ENCODE measurements at places on chromosomes 2 and 18. TPM values are rescaled to one million over a fixed set of nuclear protein-coding genes. Genes with fewer than 3 reads are reported as not detected.
A peak's percentile ranks its signal among the peaks of the same experiment; 100 is the strongest.

WNT10A gene
- total RNA-seq: not detected

C2orf74 gene
- total RNA-seq: 59.8 TPM

ASB3 gene
- total RNA-seq: 13.3 TPM

SKOR2 gene
- total RNA-seq: not detected

CIB4 gene
- not detected for total RNA-seq

IL36RN gene
- total RNA-seq: not detected

GALNT14 gene
- total RNA-seq: 6.3 TPM

MAP2 gene
- 0.43 TPM for total RNA-seq

SOWAHC gene
- total RNA-seq: 15.2 TPM

CNDP1 gene
- not detected for total RNA-seq

UGT1A6 gene
- 0.20 TPM for total RNA-seq

- DNase-seq: peak; percentile 25
Measured at GRCh38 chr2:207253666-207254345, 88.1 kb upstream of the KLF7 start.

- DNase-seq: no peak
Measured at GRCh38 chr18:7190547-7191156, 40.2 kb upstream of the LRRC30 start.

DNA sequence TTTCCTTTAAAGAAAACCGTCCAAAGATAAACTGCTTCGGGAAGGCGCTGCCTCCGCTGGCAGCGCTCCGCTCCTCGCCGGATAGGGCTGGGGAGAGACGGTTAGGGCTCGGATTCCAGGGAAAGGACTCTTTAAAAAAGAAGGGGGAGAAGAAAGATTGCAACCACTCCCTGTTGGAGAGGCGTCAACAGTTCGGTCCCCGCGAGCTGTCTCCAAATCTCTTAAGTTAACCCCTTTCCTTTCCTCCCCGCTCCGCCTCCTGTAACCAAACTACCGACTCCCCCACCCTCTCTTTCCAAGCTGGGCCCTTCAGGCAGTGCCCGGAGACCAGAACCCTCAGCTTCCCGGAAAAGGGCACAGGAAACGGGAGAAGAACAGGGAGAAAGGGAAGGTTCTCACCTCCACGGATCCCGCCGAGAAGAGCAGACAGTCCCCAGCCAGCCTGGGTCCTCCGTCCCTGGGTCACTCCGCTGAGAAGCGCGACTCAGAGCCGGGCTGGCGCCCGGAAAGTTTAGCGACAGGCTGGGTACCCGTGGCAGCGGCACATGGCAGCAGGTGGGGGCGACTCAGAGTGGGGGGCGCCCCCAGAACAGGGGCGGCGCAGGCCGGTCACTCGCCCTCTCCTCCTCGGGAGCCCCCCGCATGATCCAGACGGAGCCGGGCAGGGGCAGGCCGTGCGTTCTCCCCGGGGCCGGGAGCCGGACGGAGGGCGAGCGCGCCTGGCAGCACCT lies 675 bp downstream of the FZD5 start:
- peak; percentile 47 for DNase-seq

DNA sequence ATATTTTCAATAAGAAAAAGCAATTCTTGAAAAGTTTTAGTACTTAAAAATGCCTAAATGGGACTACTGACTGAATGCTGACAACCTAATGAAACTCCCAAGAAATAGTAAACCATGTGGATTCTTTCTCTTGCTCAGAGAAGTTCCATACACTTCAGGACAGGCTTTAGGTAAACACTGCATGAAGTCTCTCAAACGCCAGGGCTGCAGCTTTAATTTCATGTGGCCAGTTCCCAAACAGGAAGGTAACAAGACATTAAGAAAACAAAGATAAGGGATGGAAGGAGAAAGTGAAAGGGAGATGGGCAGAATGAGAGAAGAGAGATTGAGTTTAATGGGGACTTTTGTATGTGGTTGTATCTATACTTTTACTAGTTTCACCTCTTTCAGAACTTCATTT lies 734.7 kb upstream of the PKDCC start:
- no peak for DNase-seq

GRCh38 chr2:30421026-30421603 lies 25.9 kb upstream of the LCLAT1 start:
- no peak for DNase-seq

DNA sequence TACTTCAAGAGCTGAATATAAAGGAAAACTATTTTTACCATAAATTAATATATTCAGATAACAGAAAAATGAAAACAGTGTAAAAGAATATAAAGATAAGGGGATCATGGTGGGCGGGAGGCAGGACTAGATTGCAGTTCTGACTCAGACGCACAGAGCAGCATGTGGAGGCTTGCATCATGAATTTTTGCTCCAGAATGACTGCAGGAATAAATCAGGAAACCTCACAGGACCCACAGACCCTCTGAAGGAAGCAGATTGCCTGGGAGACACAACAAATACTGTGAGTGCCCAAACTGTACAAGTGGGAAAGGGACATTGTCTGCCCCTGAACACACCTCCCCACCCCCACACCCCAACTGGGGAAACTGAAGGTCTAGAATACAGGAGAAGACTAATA lies 19.2 kb upstream of the SIGLEC15 start:
- no peak for DNase-seq

GRCh38 chr2:232038881-232039485 lies 77.5 kb downstream of the DIS3L2 start:
- no peak for DNase-seq

- no peak for DNase-seq
Measured at GRCh38 chr2:241869087-241869961, at the start of gene RTP5. RTP5 (plus strand) TSS chr2:241869729; CDS start chr2:241869757, 28 bp downstream.

DNA sequence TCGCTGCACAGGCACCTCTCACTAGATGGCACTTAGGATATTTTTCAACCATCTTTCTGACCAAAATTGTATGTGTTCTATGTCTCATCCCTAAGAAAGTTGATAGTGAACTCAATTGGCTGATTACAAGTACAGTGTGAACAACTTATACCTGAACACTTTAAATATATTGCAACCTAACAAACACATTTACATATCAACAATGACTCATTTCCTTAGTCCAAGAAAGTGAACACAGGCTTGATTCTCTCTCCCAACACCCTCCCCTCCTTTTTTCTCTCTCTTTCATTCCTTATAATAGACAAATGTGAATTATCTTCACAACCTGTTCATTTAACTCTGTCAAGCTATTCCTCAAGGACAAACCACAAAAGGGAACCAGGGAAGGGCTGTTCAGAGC lies 192.0 kb downstream of the SLC8A1 start:
- no peak for DNase-seq

DNA sequence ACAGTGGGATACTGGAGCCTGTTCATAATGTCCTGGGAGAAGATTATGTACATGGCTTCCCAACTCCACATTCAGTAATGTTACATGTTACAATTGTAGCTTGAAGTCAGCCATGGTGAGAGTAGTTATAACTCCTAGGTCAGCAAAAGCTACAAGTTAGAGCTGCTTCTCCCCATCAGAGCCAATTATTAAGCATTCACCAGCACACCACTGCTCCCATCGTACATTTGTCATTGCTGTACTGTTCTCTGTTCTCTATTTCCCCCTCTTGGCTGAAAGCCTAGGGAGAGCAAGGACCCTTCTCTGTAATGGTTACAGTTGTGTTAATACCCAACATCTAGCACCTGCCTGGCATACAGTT lies 5.3 kb upstream of the TLK1 start:
- no peak for DNase-seq

- DNase-seq: no peak
Measured at GRCh38 chr18:76426737-76427305, 68.2 kb downstream of the ZNF516 start.

GRCh38 chr2:41024816-41025215 lies 572.9 kb upstream of the SLC8A1 start:
- DNase-seq: no peak

- DNase-seq: no peak
Measured at GRCh38 chr2:9753665-9754531, 89.4 kb upstream of the TAF1B start.

DNA sequence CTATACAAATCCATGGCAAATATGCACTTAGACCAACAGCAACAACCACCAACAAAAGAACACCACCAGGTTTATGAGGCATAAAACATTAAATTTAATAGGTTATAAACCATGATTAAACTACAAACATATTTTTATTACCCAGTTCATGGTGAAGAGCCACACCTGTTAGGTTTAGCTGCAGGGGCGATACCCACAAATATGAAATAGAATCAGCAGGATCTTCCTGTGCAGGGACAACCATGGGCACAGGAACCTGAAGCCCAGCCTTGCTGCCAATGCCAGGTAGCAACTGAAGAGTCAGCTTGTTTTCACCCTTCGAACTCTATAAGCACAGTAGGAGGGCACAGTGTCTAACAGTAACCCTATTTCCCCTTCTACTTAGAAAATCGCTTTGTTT lies 675.0 kb downstream of the SATB2 start:
- DNase-seq: no peak

GRCh38 chr2:131394147-131394931 lies 30.4 kb upstream of the RAB6D start:
- DNase-seq: no peak

DNA sequence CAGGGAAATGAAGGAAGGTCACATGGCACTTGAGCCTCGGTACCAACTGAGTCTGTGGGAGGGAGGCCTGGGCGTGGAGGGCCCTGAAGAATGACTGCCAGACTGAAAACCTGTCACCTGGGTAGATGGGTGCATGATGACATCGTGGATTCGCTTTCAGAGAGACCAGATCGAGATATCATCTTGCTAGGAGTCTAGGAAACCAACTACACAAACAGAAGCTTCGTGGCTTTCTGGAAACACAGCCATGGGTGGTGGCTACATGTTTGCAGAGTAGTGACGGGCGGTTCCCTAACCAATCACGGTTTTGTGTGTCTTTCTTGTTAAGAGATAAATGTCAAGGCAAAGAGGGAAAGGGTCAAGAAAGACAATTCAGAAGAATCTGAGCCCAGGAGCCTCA lies 155.0 kb downstream of the EIPR1 start:
- DNase-seq: no peak

DNA sequence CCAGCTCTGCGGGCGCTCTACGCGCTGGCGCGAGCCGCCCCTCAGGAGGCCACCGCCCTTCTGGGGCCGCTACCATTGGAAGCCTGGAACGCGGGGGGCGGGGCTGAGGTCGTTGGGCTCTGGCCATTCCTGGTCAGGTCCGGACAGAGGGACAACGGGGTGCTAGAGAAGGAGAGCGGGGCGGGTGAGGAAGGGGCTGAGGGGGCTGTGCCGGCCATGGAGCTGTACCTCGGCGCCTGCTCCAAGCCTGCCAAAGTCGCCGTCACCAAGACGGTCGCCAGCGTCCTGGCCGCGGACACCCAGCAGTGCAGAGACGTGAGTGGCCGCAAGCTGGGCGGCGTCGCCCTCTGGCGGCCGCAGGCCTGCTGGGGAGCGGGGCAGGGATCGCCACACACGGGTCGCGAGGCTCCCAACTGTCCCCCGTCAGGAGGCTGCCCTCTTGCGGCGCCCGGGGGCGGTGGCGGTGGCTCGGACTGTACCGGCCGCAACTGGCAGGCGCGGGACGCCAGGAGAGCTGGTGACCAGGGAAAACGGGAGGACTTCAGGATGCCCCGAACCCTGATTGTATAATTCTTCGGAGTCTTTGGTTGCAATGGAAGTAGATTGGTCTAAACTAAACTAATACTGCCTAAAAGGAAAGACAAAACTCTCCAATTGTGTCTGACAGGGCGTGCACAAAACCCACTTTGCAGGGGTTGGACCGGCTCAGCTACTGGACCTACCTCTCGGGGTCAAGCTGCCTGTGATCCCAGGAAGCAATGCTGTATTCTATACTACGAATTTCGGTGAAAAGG lies at the start of gene FSIP2:
Gene FSIP2, plus strand, starts transcription at position 126 of the 794 bp plus-strand sequence. Its CDS starts 91 bp downstream, at position 217.
- DNase-seq: peak; percentile 82

DNA sequence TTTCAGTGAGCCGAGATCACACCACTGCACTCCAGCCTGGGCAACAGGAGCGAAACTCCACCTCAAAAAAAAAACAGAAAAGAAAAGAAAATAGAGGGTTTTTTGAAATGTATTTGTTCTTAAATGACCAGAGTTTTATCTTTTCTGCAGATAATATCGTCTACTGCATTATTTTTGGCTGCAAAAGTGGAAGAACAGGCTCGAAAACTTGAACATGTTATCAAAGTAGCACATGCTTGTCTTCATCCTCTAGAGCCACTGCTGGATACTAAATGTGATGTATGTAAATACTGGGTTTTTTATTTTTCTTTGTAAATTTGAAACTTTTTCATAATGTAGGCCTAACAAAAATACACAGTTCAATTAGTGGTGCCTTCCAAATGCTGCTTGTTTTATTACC lies 18.1 kb downstream of the CCNT2 start:
- DNase-seq: no peak

DNA sequence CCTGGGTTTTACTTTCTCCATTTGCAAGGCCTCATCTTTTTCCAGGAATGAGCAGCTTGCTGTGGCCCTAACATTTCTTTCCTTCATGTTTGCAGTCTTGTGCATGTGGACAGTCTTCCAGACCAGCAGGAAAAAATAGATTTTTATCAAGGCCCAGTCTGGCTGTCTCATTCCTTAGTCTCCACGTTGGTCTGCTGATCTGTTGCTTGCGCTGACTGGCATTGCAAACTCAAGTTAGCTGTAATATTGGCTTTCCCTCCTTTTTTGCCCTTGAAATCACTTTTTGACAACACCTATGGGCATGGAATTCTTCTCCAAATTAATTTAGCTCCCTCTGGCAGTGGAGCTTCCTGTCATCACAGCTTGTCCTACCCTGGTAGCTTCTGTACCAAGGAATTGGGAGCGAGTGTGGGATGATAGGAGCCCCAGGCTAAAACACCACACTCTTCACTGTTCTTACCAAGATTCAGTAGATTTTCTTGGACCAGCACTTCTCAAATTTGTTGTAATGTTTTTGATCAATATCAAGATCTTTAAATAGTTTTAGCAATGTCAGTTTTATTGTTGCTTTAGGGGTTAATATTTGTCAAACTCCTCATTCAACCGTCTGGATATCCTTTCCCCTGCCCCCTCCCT lies 48.2 kb downstream of the DIS3L2 start:
- no peak for DNase-seq

- no peak for DNase-seq
Measured at GRCh38 chr2:30730736-30731647, 76.3 kb downstream of the CAPN13 start.

DNA sequence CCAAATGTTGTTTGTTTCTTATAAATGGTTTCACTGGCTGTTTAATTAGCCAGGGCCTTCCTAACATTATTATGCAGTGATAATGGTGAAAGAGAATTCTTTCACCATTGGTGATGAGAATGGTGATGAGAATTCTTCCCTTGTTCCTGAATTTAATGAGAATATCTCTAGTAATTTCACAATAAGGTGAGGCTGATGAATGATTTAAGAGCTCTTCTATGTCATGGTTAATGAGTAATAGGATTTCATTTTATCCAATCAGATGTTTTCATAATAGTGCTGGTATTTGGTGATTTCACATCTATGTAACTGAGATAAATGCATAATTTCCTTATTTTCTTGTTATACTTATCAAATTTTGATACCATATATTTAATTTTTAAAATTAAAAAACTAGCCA lies 535.7 kb upstream of the ZEB2 start:
- no peak for DNase-seq
